ENCODE measurements at places on chromosomes 16 and 17.

GRCh38 chr16:88403794-88404581 lies 21.2 kb downstream of the ZNF469 start:
- no peak for DNase-seq

DNA sequence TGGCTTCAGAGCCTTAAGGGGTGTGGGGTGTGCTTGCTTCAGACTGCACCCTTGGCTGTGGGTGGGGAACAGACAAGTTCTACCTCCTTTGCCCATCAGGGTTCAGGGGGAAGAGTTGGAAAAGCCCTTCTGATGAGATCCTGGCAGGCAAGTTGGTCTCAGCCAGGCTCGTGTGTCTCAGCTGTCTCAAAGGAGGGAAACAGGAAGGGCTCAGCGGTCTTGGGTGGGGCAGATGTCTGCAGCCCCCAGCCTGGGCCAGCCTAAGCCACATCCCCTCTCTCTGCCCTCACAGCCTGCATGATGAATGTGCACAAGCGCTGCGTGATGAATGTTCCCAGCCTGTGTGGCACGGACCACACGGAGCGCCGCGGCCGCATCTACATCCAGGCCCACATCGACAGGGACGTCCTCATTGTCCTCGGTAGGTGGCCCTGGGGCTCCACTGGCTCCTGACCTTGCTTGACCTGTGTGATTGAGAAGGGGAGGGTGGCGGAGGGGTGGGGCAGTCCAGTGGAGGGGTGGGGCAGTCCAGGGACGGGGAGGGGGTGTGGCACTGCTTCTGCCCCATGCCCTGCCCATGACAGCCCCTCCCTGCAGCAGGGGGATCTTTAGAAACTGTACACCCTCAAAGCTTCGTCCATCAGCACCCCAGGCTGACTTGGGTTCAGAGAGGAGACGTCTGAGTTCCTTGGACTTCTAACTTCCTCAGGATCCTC lies 199.5 kb downstream of the PRKCB start:
- DNase-seq, result no peak

GRCh38 chr17:62931101-62931500 lies 34.9 kb upstream of the TANC2 start:
- no peak for DNase-seq

DNA sequence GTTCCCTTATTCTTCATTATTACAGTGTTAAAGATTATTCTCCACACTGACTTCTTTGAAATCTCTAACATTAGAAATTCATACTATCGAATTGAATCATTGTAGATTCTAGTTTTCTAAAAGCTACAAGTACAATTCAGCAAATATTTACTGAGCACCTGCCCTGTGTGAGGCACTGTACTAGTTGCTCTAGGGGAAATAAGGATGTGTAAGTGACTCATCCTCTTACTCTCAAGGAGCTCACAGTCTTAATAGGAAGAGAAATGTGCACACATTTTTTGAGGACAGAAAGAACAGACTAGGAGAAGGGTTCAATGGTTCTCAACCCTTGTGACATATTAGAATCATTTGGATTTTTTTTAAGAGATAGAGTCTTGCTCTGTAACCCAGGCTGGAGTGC lies 7.7 kb upstream of the SLFN12L start:
- DNase-seq, result no peak

DNA sequence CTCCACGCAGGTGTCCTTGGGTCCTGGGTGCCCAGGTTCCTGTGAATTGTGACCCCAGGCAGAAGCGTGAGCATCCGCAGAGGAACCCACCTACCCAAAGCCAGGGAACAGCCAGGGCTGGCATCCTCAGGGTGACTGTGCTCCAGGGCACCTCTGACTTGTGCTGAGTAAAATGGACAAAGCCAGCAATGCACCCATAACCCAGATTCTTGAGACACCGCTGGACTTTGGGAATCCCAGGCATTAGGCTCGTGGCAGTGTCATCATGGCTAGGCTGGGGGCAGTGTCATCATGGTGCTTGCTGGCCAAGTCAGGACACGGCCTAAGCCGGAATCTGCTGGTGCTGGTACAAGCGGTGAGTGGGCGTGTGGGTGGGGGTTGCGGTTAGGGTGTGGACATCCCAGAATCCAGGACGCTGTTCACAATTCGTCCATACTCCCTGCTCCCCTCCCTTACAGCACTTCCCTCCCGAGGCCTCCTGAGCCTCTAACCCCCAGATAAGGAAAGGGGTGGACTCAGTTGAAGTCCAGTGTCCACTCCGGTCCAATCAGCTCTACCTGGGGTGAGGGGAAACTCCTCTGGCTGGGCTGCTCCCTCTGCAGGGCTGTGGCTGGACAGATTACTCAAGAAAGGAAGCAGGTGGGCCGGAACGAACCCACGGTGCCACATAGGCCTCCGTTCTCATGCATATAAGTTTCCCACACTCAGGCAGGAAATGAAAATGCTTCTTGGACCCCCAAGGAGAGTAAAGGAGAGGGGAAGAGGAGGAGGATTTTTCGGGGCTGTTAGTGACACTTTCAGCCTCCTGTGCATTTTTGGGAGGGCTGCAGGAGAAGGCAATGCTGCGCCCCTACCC lies 138.9 kb downstream of the SEC14L1 start:
- DNase-seq, result no peak

DNA sequence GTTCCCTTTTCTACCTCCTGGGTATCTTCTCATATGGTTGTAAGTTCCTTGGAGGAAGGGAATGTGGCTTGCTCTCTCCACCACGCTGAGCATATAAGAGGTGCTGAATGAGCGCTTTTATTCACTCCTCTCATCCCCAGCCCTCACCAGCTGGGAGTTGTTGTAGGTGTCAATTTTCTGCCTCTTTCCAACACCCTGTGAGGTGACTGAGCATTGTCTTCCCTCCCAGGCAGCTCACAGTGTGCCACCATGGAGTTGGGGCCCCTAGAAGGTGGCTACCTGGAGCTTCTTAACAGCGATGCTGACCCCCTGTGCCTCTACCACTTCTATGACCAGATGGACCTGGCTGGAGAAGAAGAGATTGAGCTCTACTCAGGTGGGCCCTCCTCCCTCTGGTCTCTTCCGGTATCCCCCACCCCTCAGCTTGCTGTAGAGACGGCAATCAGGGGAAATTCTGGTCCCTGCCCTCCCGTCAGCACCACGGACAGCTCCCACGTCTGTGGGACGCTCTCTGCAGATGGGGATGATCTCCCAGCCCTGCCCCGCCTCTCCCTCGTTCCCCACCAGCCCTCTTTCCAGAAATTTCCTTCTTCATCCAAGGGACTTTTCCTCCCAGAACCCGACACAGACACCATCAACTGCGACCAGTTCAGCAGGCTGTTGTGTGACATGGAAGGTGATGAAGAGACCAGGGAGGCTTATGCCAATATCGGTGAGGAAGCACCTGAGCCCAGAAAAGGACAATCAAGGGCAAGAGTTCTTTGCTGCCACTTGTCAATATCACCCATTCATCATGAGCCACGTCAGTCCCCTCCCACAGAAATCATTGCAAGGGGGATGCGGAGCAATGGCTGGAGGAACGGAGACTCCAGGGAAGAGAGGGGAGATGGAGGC lies 18.3 kb downstream of the CIITA start:
- DNase-seq, result no peak

GRCh38 chr16:85385463-85386331 lies 227.4 kb upstream of the GSE1 start:
- no peak for DNase-seq

- DNase-seq, result peak; percentile 71
Measured at GRCh38 chr16:89860747-89861304, 12.6 kb upstream of the TCF25 start.

DNA sequence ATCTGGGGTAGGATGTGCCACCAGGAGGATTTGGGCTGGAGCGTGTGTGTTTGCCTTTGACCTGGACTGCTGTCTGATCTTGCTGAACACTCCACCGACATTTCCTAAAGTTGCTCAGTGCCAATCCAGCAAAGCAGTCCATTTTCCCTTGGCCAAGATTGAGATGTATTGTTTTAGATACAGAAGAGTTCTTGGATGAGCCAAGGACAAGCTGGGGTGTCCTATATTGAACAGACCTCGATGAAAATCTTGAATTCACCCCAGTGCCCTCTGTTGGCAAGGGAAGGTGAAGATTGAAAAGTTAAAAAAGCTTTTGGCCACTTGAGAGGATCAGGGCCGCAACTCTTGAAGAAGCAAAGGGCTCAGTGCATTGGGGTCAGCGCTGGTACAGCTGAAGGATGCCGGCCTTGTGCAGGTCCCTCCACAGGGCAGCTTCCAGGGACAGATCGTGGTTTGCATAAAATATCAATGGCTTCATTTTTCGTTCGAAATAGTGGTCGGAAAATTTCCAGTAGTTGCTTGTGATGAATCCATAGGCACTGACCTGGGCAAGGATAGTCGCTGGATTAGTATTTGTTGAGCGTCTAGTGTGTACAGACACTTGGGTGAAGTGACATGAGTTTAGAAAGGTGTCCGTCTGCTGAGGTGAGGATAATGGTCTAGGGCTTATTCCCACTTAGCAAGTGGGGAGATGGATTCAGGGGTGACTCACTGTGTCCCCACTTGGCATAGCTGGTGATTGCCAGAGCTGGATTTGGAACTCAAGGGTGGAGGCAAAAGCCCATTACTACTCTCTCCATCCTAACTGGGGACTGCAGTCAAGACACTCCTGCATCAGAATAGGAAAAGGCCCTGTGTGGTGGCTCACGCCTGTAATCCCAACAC lies 19.7 kb downstream of the ST6GALNAC2 start:
- DNase-seq, result no peak

GRCh38 chr16:72388007-72388406 lies 216.1 kb upstream of the PMFBP1 start:
- no peak for DNase-seq

- no peak for DNase-seq
Measured at GRCh38 chr17:7586673-7587419, 3.0 kb downstream of the SOX15 start.

GRCh38 chr17:72952220-72952619 lies 140.3 kb downstream of the SLC39A11 start:
- no peak for DNase-seq

GRCh38 chr16:85750827-85751697 lies at the start of gene C16orf74:
Gene C16orf74 (minus strand): TSS chr16:85751096. CDS start chr16:85735217, 15,879 bp downstream.
- DNase-seq, result no peak

GRCh38 chr16:55487048-55487803 lies 8.2 kb downstream of the MMP2 start:
- DNase-seq, result no peak

DNA sequence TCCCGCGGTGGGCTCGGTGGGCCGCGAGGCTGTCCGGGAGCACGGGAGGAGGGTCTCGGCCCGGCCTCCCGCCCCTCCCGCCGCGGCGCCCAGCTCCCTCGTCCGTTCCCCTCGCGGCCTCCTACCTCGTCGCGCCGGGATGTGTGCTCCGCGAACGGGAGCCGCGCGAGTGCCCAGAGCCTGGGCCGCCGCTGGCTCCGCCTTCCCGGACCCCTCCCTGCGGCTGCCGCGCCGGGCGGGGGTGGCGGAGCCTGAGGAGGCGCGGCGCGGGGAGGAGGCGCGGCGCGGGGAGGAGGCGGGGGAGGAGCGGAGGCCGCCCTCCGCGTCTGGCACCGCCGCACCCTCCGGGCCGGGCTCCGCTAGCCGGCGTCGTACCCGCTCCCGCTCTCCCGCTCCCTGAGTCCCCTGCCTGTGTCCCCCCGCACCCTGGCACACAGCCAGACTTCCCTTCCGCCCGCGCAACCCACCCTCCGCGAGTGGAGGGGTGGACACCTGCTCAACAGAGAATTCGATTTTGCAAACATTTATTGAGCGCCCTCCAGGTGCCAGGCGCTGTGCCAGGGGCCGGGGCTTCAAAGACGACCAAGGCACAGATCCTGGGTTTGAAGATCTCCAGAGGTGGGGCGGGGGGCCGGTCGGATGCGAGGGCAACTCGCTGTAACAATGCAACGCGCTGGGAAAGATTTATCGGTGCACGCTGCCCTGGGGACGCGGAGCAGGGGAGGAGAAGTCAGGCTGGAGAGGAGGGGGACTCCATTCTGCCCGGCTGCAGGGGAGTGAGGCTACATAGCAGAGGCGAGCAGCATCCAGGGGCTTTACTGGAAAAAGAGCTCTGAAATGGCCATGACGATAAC lies at the start of gene MPP3:
MPP3 (minus strand) TSS at position 171 of the 854 bp plus-strand sequence. CDS start 1,240 bp downstream, outside the sequence.
- peak; percentile 21 for DNase-seq

- no peak for DNase-seq
Measured at GRCh38 chr17:74443516-74444296, 11.8 kb downstream of the GPRC5C start.

DNA sequence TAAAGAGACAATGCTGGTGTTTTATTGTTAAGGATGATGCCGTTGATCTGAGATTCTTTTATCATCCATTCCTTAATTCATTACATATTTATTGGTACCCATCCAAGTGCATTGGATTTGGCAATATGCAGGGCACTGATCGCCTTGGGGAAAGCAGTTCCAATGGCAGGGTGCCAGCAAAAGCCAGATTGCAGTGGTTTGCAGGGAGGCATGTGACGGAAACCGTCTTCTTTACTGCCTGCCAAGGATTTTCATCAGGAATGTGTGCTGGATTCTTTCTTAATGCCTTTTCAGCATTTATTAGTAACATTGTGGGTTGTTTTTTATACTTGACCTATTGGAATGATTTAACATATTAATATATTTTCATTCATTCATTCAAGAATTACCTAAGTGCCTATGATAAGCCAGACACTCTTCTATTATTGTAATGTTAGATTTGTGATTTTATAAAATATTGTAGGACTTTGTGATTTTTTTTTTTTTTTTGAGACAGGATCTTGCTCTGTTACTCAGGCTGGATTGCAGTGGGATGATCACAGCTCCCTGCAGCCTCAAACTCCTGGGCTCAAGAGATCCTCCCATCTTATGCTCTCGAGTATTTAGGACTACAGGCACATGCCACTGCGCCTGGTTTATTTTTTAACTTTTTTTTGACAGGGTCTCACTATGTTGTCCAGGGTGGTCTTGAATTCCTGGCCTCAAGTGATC lies 93.4 kb upstream of the TNRC6A start:
- DNase-seq, result no peak

GRCh38 chr17:18258356-18259038 lies at the start of gene FLII:
Gene FLII (minus strand): TSS chr17:18258738. CDS start chr17:18258690, 48 bp downstream.
- peak; percentile 28 for DNase-seq

DNA sequence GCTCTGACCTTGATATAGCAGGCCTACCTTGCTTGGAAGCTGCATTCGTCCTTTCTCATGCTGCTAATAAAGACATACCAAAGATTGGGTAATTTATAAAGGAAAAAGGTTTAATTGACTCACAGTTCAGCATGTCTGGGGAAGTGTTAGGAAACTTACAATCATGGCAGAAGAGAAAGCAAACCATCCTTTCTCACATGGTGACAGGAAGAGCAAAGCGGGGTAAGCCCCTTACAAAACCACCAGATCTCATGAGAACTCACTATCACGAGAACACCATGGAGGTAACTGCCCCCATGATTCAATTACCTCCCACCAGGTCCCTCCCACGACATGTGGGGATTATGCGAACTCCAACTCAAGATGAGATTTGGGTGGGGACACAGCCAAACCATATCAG lies 6.0 kb upstream of the MAPT start:
- no peak for DNase-seq

- DNase-seq, result peak; percentile 92
Measured at GRCh38 chr17:4412933-4413831, 20.6 kb upstream of the SPNS3 start.

DNA sequence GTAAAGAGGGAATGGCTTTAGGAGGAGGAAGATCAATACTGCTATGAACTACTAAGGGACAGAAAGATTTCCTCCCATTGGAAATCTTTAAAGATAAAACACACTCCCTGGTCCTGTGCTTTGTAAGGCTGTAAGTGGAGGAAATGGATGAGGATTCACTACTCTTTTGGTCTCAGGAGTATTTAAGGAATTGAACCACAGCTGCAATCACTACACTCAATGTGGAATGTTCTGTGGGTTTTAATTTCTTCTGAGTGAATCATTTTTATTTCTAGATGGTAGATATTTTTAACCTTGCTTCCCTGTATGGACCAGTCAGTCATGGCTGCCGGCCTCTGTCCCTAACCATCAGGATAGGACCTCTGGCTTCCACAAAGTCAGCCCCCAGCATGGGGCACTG lies 65.6 kb downstream of the SDR42E1 start:
- no peak for DNase-seq

GRCh38 chr16:81808933-81809480 lies 29.9 kb downstream of the PLCG2 start:
- no peak for DNase-seq
